Midbrain (tissue), 1 donor: ENCODE measurements at places on chromosomes 6 and 20.

- peak; percentile 42 for DNase-seq
These were observed 203.6 kb upstream of the GMDS start for GRCh38 chr6:2448826-2449571.

DNA sequence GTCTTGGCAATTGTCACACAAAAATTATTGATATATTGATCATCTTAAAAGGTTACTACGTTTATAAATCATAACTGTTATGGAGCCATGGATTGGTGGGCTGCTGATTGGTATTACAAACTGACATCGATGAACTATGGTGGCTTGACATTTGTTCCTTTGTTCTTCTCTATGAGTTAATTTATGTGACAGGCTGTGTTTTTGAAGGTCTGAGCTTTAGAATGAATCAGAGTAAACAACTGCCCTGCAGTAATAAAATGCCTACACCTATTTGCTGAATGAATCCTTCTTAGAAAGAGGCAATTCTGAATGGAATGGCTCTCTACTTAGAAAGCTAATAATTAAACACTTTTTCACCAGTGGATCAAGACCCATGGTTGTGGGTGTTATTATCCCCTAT, 506.3 kb upstream of the SPTLC3 start:
- no peak for DNase-seq

DNA sequence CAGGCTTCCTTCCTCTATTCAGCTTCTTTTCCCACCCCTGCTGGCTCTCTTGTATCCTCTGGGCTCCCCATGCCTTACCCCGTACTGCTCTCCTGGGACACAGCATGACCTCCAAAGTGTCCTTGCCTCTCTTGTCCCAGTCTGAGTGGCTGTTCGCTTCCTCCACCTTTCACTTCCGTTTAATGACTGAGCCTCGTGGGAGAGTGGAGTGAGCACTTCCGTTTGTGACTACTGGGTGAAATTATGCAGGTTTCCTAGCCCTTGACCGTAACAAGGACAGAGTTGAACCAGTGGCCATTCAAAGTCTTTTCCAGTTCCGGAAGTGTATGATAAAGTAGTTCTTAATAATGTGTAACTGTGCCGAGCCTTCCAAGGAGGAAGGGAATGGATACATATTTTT, 109.2 kb downstream of the ARID1B start:
- DNase-seq: no peak

- DNase-seq: no peak
These were observed 61.6 kb downstream of the PSMG4 start for GRCh38 chr6:3320238-3320811.

GRCh38 chr6:64664480-64664879, 1028.9 kb downstream of the PHF3 start:
- no peak for DNase-seq

DNA sequence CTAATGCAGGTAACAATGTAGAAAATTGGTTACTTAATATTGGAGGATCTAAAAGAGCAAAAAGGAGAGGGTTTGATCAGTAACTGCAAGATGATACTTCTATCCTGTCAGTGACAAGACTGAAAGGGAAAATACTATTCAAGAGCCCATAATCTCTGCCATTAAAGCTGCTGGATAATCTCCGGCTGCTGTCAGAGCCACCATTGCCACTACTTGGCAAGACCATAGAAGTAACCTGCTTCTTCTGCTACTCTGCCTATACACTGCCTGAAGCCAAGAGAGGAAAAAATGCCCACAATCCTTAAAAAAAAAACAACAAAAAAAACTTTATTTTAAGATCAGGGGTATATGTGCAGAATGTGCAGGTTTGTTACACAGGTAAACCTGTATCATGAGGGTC, 386.5 kb upstream of the ID4 start:
- no peak for DNase-seq

GRCh38 chr6:20837189-20837588, 302.9 kb downstream of the CDKAL1 start:
- no peak for DNase-seq

DNA sequence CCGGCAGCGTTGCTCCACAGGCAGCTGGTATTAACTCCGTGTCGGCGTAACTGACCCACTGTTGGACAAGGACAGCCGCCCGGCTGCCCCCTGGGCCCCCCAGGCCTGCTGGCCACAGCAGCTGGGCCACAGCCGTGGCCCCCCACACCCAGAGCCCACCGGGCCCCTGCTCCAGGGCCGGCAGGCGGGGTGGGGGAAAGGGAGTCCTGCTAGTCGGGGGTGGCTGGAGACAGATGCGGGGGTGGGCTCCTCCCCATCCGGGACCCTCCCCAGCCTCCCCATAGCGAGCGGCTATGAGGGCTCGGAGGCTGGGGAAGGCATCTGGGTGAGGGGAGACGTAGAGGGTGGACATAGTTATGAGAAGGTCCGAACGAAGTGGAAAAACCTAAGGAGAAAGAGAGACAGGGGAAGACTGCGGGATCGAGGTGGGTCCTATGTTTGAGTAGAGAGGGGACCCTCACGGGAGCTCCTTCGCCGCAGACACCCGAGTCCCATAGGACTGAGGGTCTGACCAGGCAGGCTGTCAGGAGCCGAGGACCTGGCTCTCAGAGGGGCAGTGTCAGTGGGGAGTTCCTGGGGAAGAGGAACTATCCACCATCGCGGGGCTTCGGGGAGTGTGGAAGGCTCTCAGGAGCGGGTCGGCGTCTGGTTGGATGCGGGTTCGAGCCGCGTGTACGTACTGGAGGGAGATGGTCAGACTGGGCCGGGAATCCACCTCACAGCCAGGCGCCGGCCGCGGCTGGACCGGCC, 511 bp downstream of the VARS1 start:
- no peak for DNase-seq

DNA sequence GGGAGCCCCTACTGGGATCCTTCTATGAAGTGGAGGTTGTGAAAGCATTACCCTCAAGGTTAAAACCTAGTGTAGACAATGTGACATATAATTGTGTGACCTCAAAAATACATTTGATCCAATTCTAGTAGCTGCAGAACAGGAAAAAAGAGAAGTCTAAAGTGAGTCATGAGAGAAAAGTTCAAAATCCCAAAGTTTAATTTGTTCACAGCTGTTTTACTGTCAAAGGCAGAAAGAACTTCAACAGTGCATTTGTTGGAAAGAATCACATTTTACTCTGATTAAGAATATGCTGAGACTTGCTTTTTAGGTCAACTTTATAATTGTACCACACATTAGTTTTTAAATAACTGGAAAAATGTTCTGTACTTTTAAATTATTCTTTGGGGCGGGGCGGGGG, 1027.4 kb upstream of the FLRT3 start:
- no peak for DNase-seq
